NCI-H1694 (cell line): ENCODE measurements at places on chromosomes 1 and 21.

- DNase-seq: no peak
Observed at GRCh38 chr1:206470692-206471414, 577 bp downstream of the IKBKE start.

DNA sequence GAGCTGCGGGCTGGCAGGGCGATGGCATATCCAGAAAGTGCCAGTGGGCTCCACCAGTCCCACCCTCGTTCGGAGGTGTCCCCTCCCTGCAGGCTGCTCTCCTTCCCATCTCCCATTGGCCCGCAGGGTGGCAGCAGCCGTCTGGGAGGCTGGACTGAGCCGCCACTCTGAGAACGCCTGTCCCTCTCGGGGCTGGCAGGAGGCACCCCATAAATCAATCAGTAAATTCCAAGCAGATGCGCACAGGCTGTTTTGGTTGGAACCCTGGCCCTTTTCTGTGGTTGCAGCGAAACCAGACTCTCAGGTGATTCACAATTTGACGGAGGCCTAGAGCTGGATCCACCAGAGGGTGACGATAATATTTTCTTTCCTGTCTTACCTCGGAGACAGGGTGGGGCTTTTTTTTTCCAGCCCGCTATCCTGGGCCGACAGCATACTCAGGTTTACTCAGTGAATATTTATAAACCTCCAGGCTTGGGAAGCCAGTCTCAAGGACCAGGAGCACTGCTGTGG is 99.7 kb downstream of the GLIS1 start:
- DNase-seq: peak; percentile 73

DNA sequence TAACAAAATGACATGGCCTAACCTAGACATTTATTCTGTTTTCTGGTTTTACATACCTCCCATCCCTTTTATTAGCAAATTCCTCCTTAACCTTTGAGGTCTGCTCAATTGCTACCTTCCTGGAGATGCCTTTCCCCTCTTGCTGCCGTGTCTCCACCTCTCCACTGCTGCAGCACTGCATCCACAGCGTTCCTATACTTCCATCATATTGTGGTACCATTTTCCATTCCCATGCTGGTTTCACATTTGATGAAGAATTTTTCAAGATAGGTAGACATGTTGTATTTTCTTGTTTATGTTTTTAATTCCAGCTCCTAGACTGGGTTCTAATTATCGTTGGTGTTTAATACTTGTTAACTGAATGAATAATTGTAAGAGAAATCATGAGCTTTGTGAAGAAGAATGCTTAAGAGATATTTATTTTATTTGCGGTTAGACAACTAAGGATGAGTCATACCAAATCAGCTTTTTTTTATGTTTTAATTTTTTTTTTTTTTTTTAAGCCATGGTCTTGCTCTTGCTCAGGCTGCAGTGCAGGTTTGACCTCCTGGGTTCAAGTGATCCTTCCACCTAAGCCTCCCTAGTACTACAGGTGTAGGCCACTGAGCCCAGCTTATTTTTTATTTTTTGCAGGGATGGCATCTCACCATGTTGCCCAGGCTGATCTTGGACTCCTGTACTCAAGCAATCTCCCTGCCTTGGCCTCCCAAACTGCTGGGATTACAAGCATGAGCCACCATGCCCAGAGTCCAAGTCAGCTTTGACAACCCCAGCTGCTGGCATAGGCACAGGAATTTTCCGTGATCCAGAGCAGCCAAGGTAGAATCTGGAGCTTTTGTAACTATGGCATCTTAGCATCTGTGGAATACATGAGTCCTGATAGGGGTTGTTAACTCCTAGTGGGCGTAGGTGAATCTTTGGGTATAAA is 44.0 kb downstream of the ATP6V1G3 start:
- DNase-seq: no peak

- DNase-seq: no peak
Observed at GRCh38 chr1:76627901-76628300, 239.4 kb upstream of the ST6GALNAC5 start.

- DNase-seq: no peak
Observed at GRCh38 chr1:143748906-143749305, 222.9 kb downstream of the FAM72C start.

DNA sequence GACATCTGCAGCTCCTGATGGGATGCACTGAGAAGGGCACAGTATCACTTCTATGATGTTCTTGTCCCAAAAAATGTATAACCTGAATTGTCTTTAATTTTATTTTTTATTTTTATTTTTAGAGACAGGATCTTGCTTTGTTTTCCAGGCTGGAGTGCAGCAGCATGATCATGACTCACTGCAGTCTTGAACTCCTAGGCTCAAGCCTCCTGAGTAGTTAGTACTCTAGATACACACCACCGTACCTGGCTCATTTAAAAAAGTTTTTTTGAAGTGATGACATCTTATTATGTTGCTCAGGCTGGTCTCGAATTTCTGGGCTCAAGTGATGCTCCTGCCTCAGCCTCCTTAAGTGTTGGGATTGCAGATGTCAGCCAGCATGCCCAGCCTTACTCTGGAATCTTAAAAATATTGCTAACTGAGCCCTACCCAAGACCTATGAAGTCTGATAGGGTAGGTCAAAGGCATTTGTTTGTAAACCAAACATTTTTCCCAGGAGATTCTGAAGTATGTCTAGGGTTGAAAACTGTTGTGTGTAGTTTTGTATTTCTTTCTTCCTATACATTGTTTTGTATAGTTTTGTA is 68.9 kb downstream of the ATF6 start:
- DNase-seq: no peak

DNA sequence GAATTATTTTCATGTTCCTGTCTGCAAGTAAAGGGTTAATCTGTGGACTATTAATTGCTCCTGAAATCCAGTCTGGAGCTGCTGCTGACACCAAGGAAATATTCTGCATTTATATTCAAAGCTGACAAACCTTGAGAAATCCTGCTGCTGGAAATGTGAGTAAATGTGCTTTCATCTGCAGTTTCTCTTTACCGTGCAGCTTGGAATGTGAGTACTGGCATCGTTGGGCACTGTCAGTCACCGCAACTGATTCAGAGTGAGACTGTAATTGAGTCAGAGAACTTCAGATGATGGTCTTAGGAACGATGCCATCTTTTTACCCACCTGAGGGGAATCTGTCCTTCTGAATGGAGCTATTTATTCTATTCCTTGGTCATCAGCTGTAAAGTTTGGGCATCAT is 420.6 kb downstream of the SIPA1L2 start:
- DNase-seq: no peak

- no peak for DNase-seq
Observed at GRCh38 chr1:5428351-5428750, 563.9 kb downstream of the NPHP4 start.

DNA sequence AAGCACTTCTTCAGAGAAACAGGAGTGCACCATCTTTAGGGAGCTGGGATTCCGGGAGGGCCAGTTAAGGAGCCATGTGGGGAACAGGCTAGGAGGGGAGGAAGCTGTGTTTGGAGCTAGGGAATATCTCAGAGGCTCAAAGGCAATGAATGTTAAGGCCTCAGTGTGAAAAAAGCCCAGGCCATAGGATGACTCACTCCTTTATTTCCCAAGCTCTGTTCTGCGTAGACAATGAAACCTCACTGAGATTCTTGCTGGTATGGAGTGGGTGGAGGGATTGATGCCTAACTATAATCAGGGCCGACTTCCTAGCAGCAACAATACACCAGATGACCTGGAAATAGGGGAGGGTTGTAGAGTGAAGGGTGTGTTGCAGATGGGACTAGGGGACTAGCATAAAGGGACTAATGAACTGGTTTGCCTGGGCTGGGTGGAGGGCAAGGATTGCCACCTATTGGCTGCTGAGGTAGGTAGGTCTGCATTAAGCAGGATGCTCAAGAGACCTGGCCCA is 2.1 kb downstream of the GNAT2 start:
- no peak for DNase-seq

DNA sequence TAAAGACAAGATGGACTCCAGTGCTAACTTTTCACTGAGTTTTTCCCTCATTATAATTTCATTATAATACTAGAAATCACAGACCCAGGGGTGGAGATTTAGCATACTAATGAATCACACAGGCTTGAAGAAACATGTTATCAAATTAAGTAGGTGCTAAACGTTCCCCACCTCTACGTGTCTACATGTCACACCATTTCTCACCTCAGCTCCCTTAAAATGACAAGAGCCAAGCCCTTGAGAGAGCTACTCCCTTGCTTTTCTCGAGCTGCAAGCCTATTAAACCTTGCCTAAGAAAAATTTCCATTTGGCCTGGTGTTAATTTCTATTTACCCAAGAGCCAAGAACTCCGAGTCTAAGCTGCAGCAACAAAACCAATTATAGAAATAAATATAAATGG is 396.3 kb upstream of the NEGR1 start:
- no peak for DNase-seq

- no peak for DNase-seq
Observed at GRCh38 chr1:4079815-4080214, 179.7 kb upstream of the C1orf174 start.

GRCh38 chr1:56688522-56689026 is 43.5 kb downstream of the PRKAA2 start:
- no peak for DNase-seq

- DNase-seq: no peak
Observed at GRCh38 chr21:39073717-39074116, 109.5 kb downstream of the PSMG1 start.

GRCh38 chr1:244792188-244792850 is 43.1 kb upstream of the COX20 start:
- DNase-seq: no peak

GRCh38 chr1:153490272-153491051 is 30.0 kb upstream of the S100A7 start:
- DNase-seq: peak; percentile 57

- DNase-seq: no peak
Observed at GRCh38 chr21:35039595-35040289, 9.4 kb downstream of the RUNX1 start.

- DNase-seq: no peak
Observed at GRCh38 chr1:226578946-226579578, 30.5 kb downstream of the STUM start.

DNA sequence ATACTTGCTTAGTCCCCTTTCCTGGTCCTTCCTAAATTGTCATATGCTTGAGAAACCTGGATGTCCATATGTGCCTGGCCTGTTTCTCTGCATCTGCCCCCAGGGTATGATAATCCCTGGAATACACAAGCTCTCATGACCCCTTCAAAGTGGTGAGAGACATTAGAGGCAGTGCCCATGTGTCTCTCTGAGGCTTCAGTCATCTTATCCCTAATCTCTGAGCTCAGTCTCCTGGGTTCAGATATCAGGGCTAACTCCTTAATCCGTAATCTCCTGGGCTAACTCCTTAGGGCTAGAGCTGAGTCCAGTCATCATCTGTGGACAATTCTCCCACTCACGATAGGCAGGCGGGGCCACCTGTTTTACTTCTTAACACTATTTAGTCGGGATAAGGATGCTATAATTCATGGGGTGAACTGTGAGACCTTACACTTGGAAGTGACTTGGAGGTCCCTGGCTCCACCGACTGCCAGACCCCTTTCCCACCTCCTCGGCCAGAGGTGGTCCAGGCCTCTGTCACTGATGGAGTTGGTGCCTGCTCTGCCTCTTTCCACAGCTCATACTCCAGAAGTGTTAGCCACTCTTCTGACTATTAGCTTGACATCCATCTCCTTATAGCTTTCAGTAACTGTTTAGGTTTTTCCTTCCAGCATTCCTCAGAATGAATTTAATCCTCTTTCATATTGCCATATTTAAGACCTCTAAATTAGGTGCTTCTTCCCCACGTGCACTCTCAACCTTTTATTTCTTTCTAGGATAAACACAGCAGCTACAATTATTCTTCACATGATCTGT is 22.7 kb downstream of the CCN1 start:
- no peak for DNase-seq

DNA sequence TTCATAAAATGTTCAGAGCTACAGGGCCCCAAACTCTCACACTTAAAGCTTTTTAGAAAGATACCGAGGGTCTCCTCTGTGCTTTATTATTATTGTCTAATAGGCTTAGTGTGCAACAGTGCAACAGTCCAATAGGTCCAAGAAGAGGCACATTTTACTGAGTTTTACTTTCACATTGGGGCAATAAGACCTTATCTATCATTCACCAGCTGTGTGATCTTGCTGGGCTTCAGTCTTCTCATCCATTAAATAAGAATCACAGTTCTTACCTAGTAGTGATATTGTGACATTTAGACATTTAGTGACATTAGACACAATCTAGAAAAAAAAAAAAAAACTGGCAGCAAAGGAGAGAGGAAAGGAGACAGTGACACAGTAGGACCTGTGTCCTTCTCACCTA is 175.8 kb upstream of the NFIA start:
- no peak for DNase-seq

DNA sequence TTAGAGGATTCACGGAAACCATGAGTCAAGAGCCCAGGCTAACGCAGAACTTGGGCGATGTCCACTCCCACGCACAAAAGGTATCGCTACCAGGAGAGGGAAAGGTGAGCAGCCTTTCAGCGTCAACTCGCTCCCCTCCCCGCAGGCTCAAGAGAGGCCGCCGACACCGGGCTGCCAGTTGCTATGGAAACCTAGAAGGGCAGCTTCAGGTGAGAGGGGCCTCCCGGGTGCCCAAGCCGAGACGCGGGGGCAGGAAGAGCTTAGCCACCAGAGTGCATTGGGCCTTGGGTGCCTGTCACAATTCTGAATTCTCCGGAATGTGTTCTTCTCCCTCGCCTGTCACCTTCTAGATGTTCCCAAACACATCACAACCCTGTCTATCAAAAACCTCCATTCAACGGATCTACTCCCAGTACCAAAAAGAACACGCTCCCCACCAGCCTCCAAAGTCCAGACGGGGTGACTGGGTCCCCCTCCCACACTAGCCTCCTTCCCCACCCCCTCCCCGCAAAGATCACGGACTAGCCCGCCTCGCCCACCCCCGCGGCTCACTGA is 694 bp downstream of the MEAF6 start:
- no peak for DNase-seq

GRCh38 chr1:231628207-231628876 is 1.8 kb downstream of the DISC1 start:
- no peak for DNase-seq

- no peak for DNase-seq
Observed at GRCh38 chr1:114700036-114700600, 4.8 kb upstream of the AMPD1 start.

- DNase-seq: no peak
Observed at GRCh38 chr1:163980394-163980793, 578.6 kb upstream of the PBX1 start.

- no peak for DNase-seq
Observed at GRCh38 chr1:234540404-234540762, 61.4 kb upstream of the TARBP1 start.

- DNase-seq: no peak
Observed at GRCh38 chr1:214673576-214673975, 70.6 kb downstream of the CENPF start.

- DNase-seq: no peak
Observed at GRCh38 chr1:38000529-38001455, 4.5 kb downstream of the FHL3 start.

DNA sequence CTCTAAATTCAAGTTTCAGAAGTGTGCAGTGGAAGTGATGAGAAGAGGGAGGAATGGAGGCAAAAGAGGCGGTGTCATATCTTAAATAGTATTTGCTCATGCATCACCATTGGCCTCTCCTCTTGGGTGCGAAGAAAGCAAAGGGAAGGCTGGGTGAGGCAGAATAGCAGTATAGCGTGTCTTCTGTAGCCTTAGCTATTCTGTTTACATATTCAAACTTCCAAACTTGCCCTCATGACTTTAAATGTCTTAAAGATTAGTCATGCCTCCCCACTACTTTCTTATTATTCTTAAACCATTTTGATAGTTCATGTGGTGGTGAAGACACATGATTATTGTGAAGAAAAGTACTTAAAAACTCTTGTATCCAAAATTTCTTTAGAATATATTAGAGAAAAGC is 104.6 kb upstream of the TENT5C start:
- DNase-seq: no peak
